ENCODE measurements at places on chromosomes 2 and 18.

GRCh38 chr18:79275992-79276391, 119.7 kb upstream of the NFATC1 start:
- peak; percentile 26 for DNase-seq

DNA sequence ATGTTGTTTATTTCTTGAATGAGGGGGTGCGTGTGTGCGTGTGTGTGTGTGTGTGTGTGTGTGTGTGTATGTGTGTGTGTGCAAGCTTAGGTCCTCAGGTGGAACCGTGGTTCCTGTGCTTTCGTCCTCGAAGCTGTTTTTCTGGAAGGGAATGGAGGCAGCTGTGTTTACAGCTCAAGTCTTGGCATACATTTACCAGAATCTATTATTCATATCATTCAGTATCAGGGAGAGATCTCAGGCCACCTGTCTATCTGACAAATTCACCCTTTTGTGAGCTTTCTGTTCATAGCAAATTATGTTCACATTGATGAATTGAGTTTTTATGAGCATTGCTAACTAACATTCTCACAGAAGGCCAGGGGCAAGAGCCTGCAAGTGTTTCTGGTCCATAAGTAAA, 550.4 kb downstream of the ARHGAP15 start:
- no peak for DNase-seq

- peak; percentile 53 for DNase-seq
Measured at GRCh38 chr2:111617299-111618225, 266.4 kb downstream of the ANAPC1 start.

GRCh38 chr2:144464730-144465129, 55.2 kb downstream of the ZEB2 start:
- DNase-seq, result no peak

- DNase-seq, result no peak
Measured at GRCh38 chr18:46587600-46587999, 69.4 kb downstream of the LOXHD1 start.

- DNase-seq, result peak; percentile 30
Measured at GRCh38 chr2:1781291-1782080, 37.2 kb upstream of the PXDN start.

GRCh38 chr2:242085941-242086621, 216.6 kb downstream of the RTP5 start:
- DNase-seq, result peak; percentile 49

- DNase-seq, result no peak
Measured at GRCh38 chr2:1708476-1709334, 35.6 kb downstream of the PXDN start.

- DNase-seq, result no peak
Measured at GRCh38 chr2:233814056-233814835, 36.1 kb downstream of the MROH2A start.

DNA sequence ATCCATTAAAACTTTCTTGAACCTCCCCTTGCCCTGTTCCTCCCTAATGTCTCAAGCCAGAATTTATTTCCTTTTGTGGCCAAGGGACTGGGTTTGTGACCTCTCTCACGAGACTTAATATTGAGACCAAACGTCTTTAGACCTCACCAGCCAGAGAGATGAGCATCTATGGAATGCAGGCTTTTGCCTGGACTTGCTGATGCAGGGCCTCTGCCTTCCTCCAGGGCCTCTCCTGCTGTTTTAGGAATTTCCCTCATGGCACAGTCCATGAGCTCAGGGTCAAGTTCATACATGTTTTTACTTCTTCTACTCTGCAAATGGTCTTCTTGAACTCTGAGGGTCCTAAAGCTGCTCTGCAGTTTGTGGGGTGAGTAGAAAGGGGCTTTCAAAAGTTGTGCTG, 22.3 kb downstream of the IL1B start:
- DNase-seq, result peak; percentile 92

DNA sequence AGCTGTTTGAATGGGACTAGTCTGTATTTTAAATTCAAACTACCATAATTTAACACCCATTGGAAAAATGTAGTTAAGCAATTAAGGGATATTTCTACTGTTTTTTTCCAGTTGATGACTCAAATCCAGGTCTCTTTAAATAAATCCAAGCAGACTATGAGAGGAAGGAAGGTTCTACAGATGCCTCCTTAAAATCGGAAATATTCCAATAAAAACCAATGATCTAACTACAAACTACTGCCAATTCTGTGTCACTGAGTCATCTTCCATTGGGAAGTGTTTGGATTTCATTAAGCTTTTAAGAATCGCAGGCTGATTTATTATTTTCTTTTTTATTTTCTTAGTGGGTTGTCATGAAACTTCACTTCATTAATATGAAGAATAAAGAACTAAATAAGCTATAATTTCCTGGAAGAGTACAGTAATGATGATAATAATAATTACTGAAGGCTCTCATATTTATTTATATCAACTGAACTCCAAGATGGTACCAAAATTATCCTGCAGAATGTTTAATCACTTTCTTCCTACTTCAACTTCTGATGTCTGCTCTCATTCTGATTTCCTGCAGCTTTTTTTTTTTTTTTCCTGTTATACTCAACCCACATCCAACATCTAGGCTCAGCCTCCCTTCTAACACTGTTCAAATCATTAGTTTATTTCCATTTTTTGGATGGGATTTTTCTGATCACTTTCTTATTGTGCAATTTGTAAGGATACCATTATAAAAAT, 166.3 kb upstream of the FN1 start:
- peak; percentile 89 for DNase-seq

GRCh38 chr2:98903767-98904485, 32.1 kb downstream of the CRACDL start:
- no peak for DNase-seq

GRCh38 chr2:237724811-237725478, 73.6 kb upstream of the RBM44 start:
- DNase-seq, result no peak

GRCh38 chr2:138373993-138374408, 127.6 kb upstream of the SPOPL start:
- peak; percentile 46 for DNase-seq

- DNase-seq, result no peak
Measured at GRCh38 chr2:172108587-172108930, 5.9 kb upstream of the DLX2 start.

DNA sequence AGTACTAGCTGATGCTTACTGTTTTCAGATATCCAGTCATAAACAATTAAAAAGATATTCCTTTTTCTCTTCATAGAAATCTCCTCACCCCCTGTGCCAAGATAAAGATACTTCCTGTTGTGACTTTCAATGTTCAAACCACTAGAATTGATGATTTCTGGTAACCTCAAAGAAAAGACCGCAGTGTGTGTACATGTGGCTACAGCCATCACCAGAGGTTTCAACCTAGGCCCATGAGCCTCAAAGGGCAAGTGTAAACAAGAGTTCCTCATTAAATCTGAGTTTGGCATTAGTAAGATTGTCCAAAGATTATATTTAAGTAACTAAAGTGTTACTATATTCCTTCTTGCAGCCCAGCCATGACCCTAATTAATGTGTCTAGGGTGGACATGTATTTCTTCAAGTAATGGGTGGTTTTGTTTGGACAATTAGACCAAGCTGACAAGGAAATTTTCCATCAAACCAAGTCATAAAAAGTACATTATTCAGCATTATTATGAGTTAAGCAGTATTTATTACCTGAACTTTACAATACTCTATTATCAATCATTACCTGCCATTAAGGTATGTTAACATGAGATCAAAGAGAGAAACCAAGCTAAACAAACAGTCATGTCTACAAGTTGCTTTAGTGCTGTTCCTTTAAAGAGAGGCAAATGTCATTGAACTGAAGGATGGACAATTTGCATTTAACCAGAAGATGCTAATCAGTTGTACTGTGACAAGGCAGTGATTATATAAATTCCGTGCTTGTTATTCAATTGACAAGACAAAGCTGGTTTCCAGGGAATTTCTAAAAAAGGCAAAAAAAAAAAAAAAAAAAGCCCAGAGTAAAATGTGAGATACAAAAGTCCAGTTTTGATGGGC, 382.7 kb downstream of the LNPK start:
- no peak for DNase-seq
